ENCODE measurements at places on chromosomes 6 and 20.

DNA sequence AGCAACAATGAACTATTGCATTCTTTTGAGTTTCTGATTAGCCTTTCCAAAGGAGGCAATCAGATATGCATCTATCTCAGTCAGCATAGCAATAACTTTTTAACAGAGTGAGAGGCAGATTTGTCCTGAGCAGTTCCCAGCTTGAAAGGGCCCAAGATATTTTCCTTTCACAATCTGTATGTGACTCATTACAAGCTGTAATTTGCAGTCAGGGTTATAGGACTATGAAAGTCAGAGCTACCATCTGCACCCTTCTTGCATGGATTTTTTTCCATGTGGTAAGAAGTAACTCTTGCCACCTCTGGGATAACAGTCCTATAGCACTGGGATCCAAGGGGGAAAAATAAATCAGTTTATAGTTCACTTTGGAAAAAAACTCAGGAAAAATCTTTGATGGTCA, 318.2 kb upstream of the RGS17 start:
- peak; percentile 12 for DNase-seq

DNA sequence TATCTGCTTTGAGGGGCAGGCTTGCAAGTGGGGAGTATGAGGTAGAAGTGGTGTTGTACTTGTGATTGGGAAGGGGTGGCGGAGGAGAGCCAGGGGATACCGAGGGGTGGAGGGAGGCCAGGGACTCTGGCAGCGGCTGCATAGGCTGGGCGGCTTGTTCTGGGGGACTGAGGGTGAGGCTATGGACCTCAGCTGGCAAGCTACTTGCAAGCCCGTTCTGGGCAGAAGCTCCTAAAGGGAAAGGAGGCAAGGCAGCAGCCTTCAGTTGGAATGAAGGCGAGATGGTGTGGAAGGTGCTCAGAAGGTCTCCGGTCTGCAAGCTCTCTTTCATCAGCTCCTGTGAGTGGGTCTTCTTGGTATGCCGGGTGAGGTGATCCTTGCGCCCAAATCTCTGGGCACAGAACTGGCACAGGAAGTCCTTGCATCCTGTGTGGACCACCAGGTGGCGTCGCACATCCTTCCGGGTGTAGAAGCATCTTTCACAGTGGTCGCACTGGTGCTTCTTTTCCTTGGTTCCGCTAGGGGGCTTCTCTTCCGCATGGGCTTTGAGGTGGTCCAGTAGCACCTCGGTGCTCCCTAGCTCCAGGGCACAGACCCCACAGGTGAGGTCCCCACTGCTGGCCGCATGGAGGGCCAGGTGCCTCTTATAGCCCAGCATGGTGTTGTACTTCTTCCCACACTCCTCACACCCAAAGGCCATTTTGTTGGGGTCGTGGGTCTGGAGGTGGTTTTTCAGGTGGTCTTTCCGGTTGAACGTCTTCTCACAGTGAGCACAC, 66.0 kb downstream of the PLAGL1 start:
- DNase-seq: peak; percentile 30

DNA sequence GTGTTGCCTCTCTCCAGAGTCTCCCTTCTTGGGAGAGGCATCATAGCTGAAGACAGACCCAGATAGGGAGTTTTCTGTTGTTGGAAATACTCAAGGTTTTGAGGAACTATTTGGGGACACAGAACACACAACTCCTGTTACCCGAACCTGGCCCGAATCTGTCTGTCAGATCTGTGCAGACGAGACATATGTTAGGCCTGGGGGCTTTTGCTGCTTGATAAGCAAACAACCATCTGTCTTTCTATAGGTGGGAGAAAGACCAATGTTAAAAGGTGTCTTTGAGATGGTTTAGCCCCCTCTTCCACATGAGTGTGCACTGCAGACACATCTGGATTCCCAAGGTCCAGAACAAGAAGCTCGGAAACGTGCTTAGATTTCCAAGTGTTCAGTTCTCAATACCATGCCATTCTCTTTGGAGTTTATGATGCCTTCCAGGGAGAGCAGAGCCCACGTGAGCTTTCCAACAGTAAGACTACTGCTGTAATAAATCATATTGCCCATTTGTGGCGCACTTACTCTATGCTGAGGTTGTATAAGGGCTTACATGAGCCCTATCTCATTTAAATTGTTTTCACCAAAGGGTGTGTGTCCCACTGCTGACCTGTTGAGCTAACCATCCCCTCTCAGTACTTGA, 3.8 kb upstream of the STX16 start:
- DNase-seq: no peak

GRCh38 chr6:166670894-166671293, 43.8 kb upstream of the RPS6KA2 start:
- DNase-seq: no peak

DNA sequence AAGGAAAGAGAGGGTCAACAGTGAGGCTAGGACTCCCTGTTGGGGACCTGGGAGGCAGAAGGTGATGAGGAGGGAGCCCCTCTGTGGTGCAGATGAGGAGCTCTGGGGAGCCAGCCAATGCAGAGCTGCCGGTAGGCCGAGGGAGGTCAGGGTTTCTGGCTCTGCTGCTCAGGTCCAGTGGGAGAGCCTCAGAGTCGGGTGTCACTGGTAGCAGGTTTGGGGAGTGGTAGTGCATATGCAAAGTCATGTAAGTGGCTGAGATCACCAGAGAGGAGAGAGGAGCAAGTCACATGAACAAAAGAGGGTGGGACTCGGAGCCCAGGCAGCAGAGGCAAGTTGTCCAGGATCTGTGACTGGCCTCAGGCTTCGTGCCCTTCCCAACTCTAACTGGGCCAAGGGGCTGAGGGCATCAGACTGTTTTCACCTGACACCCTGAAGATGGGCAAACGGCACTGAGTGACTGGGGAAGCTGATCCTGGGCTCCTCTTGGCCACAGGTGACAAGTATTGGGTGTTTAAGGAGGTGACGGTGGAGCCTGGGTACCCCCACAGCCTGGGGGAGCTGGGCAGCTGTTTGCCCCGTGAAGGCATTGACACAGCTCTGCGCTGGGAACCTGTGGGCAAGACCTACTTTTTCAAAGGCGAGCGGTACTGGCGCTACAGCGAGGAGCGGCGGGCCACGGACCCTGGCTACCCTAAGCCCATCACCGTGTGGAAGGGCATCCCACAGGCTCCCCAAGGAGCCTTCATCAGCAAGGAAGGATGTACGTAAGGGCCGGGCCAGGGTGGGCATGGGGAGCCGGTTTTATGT, 6.6 kb downstream of the MMP24OS start:
- no peak for DNase-seq

Measured in umbilical cord (tissue), 2 donors.